Peyer's patch (tissue), 4 donors: ENCODE measurements at places on chromosomes 4 and X. TPM values are rescaled to one million over a fixed set of nuclear protein-coding genes. Genes with fewer than 3 reads are reported as not detected.

APBB2 gene
- total RNA-seq, result 53.1 TPM

CACNA1F gene
- 1.9 TPM for total RNA-seq

IGSF1 gene
- total RNA-seq, result not detected

ANAPC4 gene
- total RNA-seq, result 49.9 TPM

TMPRSS11A gene
- not detected for total RNA-seq

ANXA10 gene
- total RNA-seq, result not detected

IL3RA gene
- total RNA-seq, result 0.88 TPM

PNMA6E gene
- not detected for total RNA-seq

CTAG1A gene
- not detected for total RNA-seq

PSAPL1 gene
- total RNA-seq, result not detected

FGD1 gene
- total RNA-seq, result 4.4 TPM

SPATA4 gene
- not detected for total RNA-seq

CD38 gene
- 19.0 TPM for total RNA-seq

MAGEC2 gene
- total RNA-seq, result not detected
